ENCODE measurements at places on chromosomes 11 and 22. TPM values are rescaled to one million over a fixed set of nuclear protein-coding genes. Genes with fewer than 3 reads are reported as not detected.

The TNKS1BP1 gene
- total RNA-seq: 32.1 TPM

The PHLDB1 gene
- total RNA-seq: 38.9 TPM

The MIAT gene
- 0.11 TPM for total RNA-seq

GRCh38 chr11:100892886-100893285, 205.8 kb downstream of the ARHGAP42 start:
- H3K4me1 ChIP-seq: peaks cover 34% of the 10 kb centered on the region
- H3K4me3 ChIP-seq: no peak overlapping the region
- no peak for DNase-seq
- H3K36me3 ChIP-seq: no peaks in the 10 kb centered on the region
- H3K27ac ChIP-seq: no peak overlapping the region
- H3K27me3 ChIP-seq: no peaks in the 10 kb centered on the region

DNA sequence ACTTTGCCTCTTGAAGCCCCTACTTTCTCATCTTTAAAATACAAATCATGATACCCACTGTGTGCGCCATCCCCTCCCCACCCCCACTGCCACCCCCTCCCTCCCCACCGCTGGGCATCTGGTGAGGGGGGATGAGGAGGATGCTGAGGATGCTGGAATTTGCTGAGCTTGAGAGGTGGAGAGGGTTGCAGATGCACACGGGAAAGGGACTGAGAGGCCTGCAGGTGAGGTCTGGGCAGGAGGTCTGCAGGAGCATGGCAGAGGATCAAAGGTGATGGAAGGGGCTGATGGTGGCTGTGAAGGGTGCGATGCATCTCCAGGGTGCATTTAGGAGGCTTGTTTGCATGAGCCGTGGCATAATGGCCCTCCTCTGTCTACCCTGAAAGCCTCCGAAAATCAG, 7.6 kb upstream of the TBC1D22A start:
- no peak overlapping the region for H3K4me3 ChIP-seq
- no peaks in the 10 kb centered on the region for H3K27me3 ChIP-seq
- no peak overlapping the region for H3K27ac ChIP-seq
- peaks cover 22% of the 10 kb centered on the region for H3K4me1 ChIP-seq

- no peaks in the 10 kb centered on the region for H3K36me3 ChIP-seq
- H3K4me3 ChIP-seq: no peak overlapping the region
- H3K4me1 ChIP-seq: peaks cover 7% of the 10 kb centered on the region
- DNase-seq: no peak
- H3K27ac ChIP-seq: no peak overlapping the region
Observed at GRCh38 chr11:6505577-6506240, 8.6 kb downstream of the DNHD1 start.

DNA sequence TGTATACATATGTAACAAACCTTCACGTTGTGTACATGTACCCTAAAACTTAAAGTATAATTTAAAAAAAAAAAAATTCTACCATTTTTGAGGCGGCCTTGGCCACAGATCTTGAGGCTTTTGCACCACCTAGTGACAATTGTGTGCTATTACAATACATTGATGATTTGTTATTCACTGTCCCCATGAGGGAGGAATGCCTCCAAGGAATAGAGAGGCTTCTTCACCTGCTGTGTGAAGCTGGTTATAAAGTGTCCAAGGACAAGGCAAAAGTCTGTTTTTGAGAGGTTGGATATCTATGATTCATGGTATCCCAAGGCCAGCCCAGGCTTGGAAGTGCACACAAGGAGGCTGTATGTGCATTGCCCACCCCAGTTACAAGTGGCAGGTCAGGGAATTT, 30.7 kb downstream of the SLC22A25 start:
- DNase-seq: peak; percentile 23
- no peak overlapping the region for H3K27ac ChIP-seq
